ENCODE measurements at places on chromosomes 3 and 15.

GRCh38 chr3:188842639-188843038 lies 329.1 kb upstream of the TPRG1 start:
- DNase-seq: peak; percentile 57

DNA sequence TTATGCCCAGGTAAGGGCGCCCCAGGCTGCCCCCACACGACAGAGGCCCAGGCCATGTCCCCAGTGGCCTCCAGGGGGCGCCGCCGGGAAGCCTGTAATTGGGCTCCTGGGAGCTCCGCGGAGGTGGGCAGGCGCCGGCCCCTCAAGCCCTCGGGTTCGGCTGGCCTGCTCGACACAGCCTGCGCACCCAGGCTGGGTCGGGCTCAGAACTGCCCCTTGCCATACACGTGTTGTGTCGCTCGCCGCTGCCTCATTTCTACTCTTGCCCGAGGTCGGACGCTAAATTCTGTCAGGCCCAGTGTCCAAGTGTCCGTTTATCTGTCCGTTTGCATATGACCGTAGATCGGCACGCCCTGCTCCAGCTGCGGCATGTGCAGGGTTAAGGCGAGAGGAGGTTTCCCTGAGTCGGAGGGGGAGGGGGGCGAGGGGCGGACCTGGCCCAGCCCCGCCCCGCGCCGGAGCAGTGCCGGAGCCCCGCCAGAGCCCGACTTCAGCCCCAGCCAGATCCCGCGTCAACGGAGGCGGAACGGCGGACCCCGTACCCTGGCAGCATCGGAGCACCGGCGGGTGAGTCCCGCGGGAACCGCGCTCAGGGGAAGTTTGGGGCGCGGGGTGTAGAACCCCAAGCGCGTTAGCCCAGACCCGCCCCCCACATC lies at the start of gene KLHDC8B:
TSS of gene KLHDC8B (plus strand) at position 480 of the 656 bp plus-strand sequence. CDS start 1,172 bp downstream, outside the sequence.
- DNase-seq: peak; percentile 86

- DNase-seq: no peak
Observed at GRCh38 chr15:60814062-60814461, 335.1 kb upstream of the ICE2 start.

DNA sequence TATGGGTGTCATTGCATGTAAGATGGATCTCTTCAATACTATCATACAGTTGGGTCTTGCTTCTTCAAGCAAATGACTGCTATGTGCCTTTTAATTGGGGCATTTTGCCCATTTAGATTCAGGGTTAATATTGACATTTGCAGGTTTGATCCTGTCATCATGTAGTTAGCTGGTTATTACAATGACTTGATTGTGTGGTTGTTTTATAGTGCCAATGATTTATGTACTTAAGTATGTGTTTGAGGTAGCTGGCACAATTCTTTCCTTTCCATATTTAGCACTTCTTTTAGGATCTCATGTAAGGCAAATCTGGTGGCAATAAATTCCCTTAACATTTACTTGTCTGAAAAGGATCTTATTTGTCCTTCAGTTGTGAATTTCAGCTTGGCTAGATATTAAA lies 267.5 kb downstream of the VGLL3 start:
- no peak for DNase-seq

- DNase-seq: peak; percentile 55
Observed at GRCh38 chr3:16203031-16203430, 28.6 kb downstream of the GALNT15 start.

- DNase-seq: no peak
Observed at GRCh38 chr3:16500093-16500492, 13.4 kb downstream of the RFTN1 start.

- no peak for DNase-seq
Observed at GRCh38 chr3:86989006-86989405, 1.9 kb downstream of the VGLL3 start.

- DNase-seq: peak; percentile 27
Observed at GRCh38 chr15:40471808-40472150, 995 bp downstream of the CHST14 start.

DNA sequence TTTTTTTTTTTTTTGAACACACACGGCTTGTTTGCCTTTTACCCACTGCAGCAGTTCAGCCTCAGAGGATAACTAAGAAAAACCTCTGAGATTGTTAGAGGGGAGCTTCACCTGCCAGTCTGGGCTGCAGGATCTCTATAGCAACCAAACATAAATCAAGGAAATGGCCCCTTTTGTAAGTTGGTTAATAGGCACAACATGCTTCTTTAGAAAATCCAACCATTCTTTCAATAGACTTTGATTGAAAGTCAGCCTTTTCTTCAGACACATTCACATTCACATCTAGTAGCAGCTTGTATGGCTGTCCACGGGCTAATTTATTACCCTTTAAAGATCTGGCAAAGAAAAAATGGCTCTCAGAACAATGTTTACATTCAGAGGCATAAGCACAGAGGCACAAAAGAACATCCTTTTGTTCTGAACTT lies 136.6 kb upstream of the RARB start:
- DNase-seq: no peak

- DNase-seq: no peak
Observed at GRCh38 chr3:5429517-5429890, 242.0 kb downstream of the EDEM1 start.

DNA sequence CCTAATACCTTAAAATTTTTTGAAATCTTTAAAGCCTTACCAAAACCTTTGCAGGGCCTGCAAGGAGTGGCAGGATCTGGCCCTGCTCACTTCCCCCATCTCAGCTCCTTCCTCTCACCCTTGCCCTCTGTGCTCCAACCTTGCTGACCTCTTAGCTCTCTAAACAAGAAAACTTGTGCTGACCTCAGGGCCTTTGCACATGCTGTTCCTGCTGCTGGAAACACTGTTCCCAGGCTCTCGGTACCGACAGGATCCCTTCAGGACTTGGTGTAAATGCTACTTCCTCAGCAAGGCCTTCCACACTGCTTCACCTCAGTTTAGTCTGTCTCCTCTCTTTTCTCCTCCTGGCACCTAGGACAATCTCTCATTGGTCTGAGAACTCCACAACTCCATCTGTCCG lies 155.4 kb upstream of the IQSEC1 start:
- DNase-seq: no peak

DNA sequence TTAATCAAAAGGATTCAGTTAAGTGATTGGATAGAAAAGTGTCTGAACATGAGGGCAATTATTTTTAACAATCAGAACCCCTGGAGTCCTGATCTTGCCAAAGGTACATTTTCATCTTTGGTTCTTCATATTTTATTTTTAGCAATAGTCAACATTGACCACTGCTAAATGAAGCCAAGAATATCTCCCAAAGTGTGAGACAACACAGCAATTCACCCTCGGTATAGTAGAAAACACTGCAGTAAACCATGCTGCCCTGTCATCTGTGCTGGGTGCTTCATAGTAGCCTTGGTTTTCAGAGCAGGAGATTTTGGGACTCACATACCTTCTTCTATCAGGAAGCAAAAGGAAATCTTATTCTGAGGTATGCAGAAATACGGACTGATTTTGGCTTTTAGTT lies 47.2 kb upstream of the PARL start:
- DNase-seq: no peak

GRCh38 chr3:8982509-8982908 lies 19.2 kb upstream of the RAD18 start:
- no peak for DNase-seq

GRCh38 chr3:51408813-51409212 lies 17.7 kb downstream of the RBM15B start:
- no peak for DNase-seq

GRCh38 chr15:72197460-72198355 lies at the start of gene GRAMD2A:
Gene GRAMD2A, minus strand, starts transcription at chr15:72197787.
- DNase-seq: no peak

GRCh38 chr15:101049856-101050622 lies 130.9 kb downstream of the LRRK1 start:
- no peak for DNase-seq

DNA sequence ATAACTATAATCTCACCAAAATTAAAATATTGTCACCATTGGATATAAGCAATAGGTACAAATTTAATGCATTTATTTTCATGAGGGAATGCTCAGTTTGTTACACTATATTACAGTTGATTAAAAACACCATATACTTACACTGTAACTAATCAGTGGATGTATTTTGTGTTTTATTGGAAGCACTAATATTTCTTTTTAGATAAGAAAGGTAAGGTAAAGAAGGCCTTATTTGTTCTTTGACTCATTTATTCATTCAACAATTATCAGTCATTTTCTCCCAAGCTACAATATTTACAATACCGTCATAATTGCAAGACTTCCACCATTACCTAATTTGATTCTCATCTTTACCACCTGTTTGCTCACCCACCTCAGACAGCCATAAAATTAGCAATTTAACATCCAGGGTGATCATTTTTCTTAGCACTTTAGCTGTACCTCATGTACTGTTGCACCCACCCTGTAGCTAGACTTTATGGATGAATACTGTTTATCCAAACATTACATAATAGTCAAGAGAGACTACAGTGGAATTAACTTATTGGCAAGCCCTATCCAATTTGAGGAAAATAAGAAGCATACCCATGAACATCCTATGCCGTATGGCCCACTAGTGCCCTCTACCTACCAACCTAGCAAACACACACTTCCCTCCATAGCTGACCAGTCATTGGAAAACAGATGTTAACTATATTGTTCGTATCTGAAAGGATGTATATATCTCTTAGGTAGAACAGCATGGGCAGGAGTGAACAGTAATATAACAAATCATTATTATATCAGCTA lies 229.6 kb downstream of the BBX start:
- peak; percentile 43 for DNase-seq

- no peak for DNase-seq
Observed at GRCh38 chr3:116678853-116679252, 30.7 kb upstream of the TUSC7 start.

GRCh38 chr3:2714834-2715233 lies 395.3 kb downstream of the IL5RA start:
- DNase-seq: no peak

- DNase-seq: peak; percentile 85
Observed at GRCh38 chr15:81106560-81106959, 27.5 kb upstream of the CFAP161 start.

DNA sequence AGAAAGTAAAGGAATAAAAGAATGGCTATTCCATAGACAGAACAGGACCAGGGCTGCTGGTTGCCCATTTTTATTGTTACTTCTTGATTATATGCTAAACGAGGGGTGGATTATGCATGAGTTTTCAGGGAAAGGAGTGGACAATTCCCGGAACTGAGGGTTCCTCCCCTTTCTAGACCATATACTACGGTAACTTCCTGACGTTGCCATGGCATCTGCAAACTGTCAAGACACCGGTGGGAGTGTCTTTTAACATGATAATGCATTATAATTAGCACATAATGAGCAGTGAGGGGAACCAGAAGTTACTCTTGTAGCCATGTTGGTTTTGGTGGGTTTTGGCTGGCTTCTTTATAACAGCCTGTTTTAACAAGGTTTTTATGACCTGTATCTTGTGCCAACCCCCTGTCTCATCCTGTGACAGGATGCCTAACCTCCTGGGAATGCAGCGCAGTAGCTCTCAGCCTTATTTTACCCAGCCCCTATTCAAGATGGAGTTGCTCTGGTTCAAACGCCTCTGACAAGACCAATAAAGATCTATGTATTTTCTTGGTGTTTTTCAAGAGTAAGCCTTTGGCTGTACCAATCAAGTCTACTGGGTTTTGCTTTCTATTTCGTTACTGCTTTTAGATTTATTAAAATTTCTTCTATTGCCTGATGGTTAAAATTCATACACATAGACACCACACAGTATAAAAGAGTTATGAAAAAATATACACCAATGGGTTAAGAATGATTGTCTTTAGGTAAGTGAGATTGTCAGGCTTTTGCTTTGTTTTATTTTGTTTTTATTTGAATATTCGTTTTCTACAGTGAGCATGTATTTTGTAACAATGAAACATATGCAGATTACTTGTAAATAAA lies 37.4 kb upstream of the CTDSPL start:
- no peak for DNase-seq

DNA sequence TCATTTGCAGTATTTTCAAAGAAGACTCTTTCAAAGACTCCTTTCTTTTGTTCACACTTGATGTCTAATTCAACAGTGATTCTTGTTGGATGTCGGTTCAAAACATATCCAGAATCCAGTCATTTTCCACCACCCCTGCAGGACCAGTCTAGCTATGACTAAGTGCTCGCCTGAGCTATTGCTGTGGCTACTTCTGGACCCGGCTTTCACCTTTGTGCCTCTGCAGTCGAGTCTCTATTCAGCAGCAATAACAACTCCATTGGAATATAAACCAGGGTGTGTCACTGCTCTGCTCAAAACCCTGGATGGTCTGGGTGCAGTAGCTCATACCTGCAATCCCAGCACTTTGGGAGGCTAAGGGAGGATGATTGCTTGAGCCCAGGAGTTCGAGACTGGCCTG lies 55.0 kb downstream of the PRICKLE2 start:
- no peak for DNase-seq

DNA sequence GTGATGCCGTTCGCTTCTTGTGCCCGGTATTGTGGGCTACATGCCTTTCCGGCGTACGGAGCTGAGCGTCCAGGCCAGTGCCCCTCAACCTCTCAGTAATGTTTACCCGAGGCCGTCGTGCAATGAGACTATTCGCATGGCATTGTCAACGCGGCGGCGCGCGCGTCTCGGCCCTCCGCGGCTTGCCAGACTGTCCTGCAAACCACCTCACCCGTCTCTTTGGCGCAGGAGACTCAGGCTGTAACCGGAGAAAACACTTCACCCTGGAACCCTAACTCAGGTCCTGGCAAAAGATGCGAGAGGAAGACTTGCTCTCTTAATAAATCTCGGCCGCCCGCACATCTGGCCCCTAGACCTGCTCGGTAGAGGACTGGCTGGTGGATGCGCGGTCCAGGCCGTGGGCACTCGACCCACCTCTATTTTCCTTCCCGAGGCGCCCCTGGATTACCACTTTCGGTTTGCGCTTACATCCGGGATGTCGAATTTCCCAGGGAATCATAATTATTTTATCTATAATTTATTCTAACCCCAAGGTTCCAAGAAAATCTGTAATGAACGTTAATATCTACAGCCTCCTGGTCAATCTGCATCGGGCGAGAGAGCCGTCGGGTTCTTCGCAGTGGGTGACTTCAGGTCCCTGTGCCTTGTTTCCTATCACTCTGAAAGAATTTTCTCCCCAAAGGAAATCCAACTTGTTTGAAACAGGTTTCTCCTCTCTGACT lies 71.8 kb upstream of the POLG start:
- DNase-seq: no peak

DNA sequence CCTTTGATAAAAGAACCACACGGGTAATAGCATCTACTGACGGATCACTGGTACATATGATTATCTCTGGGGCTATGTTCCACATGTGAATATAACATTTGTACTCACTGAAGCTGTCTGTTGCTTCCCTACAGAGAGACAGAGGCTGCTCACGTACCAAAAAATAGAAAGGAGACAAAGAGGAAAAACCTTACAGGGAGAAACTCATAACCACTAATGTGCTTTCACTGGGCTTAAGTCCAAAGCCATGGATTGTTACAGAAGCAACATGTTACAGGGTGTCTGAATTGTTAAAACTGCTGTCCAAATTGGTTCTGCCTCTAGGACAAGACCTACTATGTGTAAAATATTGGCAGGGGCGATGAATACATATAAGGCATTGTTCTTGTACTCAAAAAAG lies 311.9 kb downstream of the FOXP1 start:
- no peak for DNase-seq
